Substantia nigra (tissue), 51 donors: ENCODE measurements at places on chromosomes 12 and 14.

GRCh38 chr14:25607192-25607591 is 557.2 kb upstream of the STXBP6 start:
- DNase-seq = no peak

DNA sequence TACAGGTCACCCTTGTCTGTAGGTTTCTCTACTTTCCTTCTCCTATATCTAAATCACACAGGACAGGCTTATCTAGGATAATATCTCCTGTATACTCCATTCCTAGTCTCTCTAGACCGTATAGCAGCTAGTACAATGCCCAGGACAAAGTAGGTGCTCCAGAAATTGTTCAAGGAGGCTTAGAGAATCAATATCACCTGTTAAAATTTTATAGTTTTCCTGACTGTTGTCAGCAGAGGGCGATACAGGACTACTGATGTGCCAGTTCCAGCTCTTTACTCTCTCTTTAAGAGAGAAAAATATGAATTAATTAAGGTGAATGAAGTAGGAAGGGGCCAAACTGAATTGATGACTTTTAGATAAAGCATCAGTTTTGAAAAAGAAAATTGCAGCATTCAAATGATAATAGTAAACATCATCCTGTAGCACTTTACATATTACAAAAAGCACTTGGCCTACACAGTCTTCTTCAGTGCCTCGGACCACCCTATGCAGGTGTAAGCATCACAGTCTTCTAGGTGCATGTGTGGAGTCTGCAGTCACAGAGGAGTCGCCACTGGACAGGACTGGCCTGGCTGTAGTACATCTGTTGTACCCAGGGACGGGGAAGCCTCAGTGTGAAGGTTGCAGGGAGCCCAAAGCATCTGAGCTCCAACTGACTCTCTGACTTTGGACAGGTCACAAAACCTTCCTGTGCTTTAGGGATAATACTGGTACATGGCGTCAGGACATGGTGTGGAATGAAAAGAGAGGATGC is 61.9 kb upstream of the MAX start:
- DNase-seq = no peak

GRCh38 chr12:13164921-13165616 is 31.5 kb upstream of the EMP1 start:
- DNase-seq = no peak

DNA sequence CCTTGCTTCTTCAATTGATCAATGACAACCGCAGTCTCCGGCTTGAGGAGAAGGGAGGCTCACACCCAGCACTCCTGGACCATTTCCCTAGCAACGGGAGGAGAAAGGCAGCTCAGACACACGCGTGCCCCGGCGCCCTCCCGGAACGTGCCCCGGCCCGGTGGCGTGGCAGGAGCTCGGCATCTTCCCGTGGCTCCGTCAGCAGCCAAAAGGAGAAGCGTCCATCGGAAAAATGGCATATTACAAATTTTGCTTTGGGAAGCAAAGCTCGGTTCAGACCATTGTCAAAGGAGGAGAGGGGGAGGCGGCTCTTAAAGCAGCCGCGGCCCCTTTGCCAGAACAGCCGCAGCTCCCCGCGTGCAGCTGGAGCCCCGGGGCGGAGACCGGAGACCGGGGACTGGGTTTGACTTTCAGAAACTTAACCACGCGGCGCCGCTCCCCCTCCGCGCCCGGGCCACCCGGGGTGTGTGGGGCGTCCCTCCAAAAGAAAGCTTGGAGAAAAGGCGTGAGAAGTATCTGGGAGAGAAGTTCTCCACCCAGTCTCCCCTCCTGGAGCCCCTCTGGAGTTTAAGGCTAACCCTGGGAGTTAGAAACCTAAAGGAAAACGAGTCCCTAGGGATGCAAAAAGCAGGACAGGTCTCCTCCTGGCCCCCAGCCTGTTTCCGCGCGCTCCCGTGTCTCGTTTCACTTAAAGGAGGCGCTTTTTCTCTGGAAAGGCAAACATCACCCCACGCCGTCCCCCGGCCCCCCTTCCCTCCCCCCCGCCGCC is 545 bp downstream of the PPFIA2 start:
- no peak for DNase-seq
